Liver (tissue), 10 donors: ENCODE measurements at places on chromosomes 6 and 20.

GRCh38 chr20:47354464-47354713 lies 2.1 kb downstream of the ZMYND8 start:
- H3K27me3 ChIP-seq, result no peaks in the 10 kb centered on the region
- no peaks in the 10 kb centered on the region for H3K36me3 ChIP-seq
- DNase-seq, result no peak
- peak overlapping the region; percentile 92 for H3K27ac ChIP-seq
- no peak overlapping the region for H3K4me3 ChIP-seq

DNA sequence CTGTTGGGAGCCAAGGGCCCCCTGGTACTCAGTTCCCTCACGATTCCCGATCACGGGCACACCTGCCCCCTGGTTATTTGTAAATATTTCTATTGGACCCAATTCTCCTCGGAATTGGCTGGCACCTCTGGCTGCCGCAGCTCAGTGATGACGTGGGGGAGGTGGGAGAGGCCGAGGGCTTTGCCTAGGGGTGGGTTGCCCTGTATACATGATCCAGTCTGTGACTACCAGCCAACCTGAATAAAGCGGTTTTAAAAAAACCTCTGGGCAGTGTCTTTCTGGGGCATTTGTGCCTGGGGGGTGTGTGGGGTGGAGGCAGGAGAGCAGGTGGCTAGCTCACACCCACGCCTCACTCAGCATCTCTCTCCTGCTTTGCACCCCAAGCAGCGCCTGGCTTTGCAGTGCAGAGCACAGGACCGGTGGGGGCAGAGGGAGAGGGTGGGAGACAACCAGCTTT lies 42.2 kb downstream of the VSTM2L start:
- no peaks in the 10 kb centered on the region for H3K27me3 ChIP-seq
- H3K27ac ChIP-seq, result no peak overlapping the region
- H3K4me1 ChIP-seq, result no peaks in the 10 kb centered on the region
- no peak overlapping the region for H3K4me3 ChIP-seq
- peak; percentile 28 for DNase-seq

GRCh38 chr20:62179162-62179504 lies 3.7 kb upstream of the MTG2 start:
- H3K36me3 ChIP-seq, result peaks cover 10% of the 10 kb centered on the region
- peaks cover 47% of the 10 kb centered on the region for H3K4me1 ChIP-seq
- H3K27me3 ChIP-seq, result no peaks in the 10 kb centered on the region
- H3K27ac ChIP-seq, result peak overlapping the region; percentile 97

DNA sequence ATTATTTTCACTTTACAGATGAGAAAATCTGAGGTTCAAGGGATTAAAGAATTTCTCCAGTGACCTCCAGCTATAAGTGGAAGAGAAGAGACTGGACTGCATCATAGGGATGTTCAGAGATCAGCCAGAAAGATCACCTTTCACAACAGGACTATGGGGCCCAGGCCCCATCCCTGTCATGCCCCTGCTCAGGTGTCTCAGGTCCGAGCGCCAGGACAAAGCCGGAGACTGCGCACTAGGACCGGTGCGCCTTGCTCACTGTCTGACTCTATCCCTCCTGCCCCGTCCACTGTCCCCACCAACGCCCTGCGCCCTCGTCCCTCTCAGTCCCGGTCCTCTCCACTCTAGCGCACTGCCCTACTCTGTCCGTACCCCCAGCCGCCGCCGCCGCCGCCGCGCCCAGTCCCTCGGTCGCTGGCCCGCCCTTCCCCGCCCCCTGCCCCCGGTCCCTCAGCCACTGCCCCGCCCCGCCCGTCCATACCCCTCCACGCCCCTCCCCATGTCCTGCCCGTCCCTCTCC lies 521 bp upstream of the RAD21L1 start:
- no peak for DNase-seq
- H3K4me1 ChIP-seq, result peaks cover 3% of the 10 kb centered on the region
- no peaks in the 10 kb centered on the region for H3K36me3 ChIP-seq
- H3K27ac ChIP-seq, result no peak overlapping the region
